ENCODE measurements at places on chromosomes 1 and 21.
A peak's percentile ranks its signal among the peaks of the same experiment; 100 is the strongest.

- peaks cover 19% of the 10 kb centered on the region for H3K36me3 ChIP-seq
These were observed 65.9 kb downstream of the SLC66A1 start for GRCh38 chr1:19377812-19378718.

- peaks cover 62% of the 10 kb centered on the region for H3K4me1 ChIP-seq
- H3K4me3 ChIP-seq, result peak overlapping the region; percentile 98
- H3K36me3 ChIP-seq, result peaks cover 17% of the 10 kb centered on the region
- peak overlapping the region; percentile 97 for H3K27ac ChIP-seq
These were observed 551 bp downstream of the ZRANB2 start for GRCh38 chr1:71080230-71080738.

DNA sequence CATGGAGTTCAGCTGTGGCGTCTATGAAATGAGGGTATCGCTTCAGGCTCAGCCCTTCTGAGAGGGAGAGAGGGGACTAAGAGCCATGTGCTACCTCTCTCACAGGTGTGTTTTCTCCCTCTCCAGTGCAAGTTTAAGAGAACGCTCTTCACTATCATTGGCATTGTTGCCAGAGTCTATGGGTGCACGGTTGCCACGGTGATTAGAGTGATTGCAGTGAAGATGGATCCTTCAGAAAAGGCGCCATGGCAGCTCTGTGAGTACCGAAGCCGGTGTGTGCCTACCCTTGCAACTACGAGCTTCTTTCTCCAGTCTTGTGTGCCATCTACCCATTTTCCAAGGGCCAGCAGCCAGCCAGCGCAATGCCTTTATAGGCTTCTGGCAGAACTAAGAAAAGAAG lies 290.5 kb downstream of the OMA1 start:
- no peak overlapping the region for H3K27ac ChIP-seq
- H3K4me1 ChIP-seq, result no peaks in the 10 kb centered on the region
- no peak for DNase-seq

- H3K36me3 ChIP-seq, result no peaks in the 10 kb centered on the region
- no peak overlapping the region for H3K27ac ChIP-seq
- no peak overlapping the region for H3K4me3 ChIP-seq
- DNase-seq, result peak; percentile 26
These were observed 39.7 kb downstream of the BACE2 start for GRCh38 chr21:41207401-41208375.

- no peak for DNase-seq
- H3K27ac ChIP-seq, result no peak overlapping the region
- H3K36me3 ChIP-seq, result no peaks in the 10 kb centered on the region
- no peaks in the 10 kb centered on the region for H3K27me3 ChIP-seq
- H3K4me3 ChIP-seq, result no peak overlapping the region
These were observed 24.3 kb upstream of the MYOC start for GRCh38 chr1:171676823-171677222.

DNA sequence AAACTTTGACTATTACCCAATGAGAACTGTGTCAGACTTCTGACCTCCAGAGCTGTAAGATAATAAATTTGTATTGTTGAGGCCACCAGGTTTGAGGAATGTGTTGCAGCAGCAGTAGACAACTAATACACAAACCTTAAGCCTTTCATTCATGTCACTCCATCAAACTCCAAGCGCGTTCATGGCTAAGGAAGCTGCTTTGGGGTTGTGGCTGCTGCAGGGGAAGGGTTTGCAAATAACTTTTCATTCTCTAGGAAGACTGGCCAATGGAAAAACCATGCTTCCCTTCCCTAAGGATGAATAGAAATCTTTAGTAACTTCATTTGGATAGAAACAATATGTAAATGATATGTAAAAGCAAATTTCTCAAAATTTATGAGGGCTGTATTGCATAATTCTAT lies 170.4 kb downstream of the RHOU start:
- H3K36me3 ChIP-seq, result no peaks in the 10 kb centered on the region
- no peak for DNase-seq
- H3K4me1 ChIP-seq, result no peaks in the 10 kb centered on the region

DNA sequence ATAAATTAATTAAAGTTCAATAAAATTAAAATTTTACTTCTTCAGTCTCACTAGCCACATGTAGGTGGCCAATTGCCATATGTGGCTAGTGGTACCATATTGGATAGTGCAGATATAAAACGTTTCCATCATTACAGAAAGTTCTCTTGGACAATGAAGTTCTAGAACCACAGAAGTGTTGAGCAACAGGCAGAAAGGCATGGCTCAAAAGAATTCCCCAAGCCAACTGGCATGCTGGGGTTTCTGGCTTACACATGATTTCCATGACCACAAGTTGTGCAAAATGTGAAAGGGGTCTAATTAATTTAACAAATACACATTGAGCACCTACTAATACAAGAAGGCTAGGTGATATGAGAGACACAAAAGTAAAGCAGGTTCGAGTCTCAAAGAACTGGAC lies 72.2 kb upstream of the CDC42BPA start:
- no peak for DNase-seq
- H3K36me3 ChIP-seq, result no peaks in the 10 kb centered on the region
- no peaks in the 10 kb centered on the region for H3K4me1 ChIP-seq
- H3K27ac ChIP-seq, result no peak overlapping the region
- H3K4me3 ChIP-seq, result no peak overlapping the region
- peaks cover 7% of the 10 kb centered on the region for H3K27me3 ChIP-seq

GRCh38 chr1:44681905-44682882 lies 7.7 kb downstream of the ARMH1 start:
- H3K27ac ChIP-seq, result no peak overlapping the region
- no peak for DNase-seq
- no peaks in the 10 kb centered on the region for H3K4me1 ChIP-seq
- peaks cover 1% of the 10 kb centered on the region for H3K27me3 ChIP-seq
- no peaks in the 10 kb centered on the region for H3K36me3 ChIP-seq
- no peak overlapping the region for H3K4me3 ChIP-seq

DNA sequence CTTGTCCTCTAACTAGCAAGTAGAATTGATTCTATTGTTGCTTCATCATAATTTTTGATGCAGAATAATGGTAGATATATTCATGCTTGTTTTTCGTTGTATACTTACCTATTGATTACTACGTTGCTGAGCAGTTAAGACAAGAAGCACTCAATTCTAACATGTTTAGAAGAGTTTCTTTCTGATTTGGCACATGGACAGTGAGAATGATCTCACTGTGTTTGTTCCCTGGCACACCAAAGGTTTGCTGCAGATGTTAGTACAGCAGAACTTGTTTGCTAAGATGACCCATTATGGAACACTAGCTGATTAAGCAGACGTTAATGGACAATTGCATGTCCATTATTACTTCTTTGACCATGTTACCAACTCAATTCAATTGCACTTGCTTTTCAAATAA lies 184.7 kb upstream of the SGIP1 start:
- H3K4me3 ChIP-seq, result peak overlapping the region; percentile 71
- peak overlapping the region; percentile 89 for H3K27ac ChIP-seq
- no peak for DNase-seq

- H3K4me3 ChIP-seq, result no peak overlapping the region
- DNase-seq, result no peak
- peaks cover 4% of the 10 kb centered on the region for H3K27me3 ChIP-seq
- H3K27ac ChIP-seq, result peak overlapping the region; percentile 20
- H3K36me3 ChIP-seq, result peaks cover 77% of the 10 kb centered on the region
These were observed 35.4 kb downstream of the MIA3 start for GRCh38 chr1:222653178-222653827.

DNA sequence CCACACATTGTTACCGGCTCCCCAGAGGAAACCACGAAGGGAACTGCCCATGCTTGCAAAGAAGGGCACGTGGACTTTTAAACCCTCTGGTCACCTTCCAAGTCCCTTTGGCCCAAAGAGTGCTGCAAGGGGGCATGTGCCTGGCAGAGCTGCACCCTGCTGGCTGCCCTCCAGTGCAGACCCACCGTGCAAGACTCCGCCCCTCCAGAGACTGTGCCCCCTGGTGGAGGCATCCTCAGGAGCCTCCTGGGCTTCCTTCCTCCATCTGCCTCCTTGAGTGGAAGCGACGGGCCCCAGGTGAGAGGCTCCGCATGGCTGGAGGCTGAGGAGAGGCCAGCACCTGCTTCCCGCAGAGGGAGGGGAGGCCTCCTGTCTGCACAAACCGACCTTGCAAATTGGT lies 100.6 kb downstream of the CRYAA start:
- H3K4me3 ChIP-seq, result no peak overlapping the region
- no peaks in the 10 kb centered on the region for H3K36me3 ChIP-seq
- DNase-seq, result peak; percentile 16

GRCh38 chr1:247211339-247211738 lies 39.5 kb upstream of the ZNF124 start:
- no peaks in the 10 kb centered on the region for H3K36me3 ChIP-seq
- H3K27me3 ChIP-seq, result peaks cover 4% of the 10 kb centered on the region
- peak overlapping the region; percentile 98 for H3K27ac ChIP-seq
- no peak for DNase-seq
- H3K4me1 ChIP-seq, result peaks cover 57% of the 10 kb centered on the region

DNA sequence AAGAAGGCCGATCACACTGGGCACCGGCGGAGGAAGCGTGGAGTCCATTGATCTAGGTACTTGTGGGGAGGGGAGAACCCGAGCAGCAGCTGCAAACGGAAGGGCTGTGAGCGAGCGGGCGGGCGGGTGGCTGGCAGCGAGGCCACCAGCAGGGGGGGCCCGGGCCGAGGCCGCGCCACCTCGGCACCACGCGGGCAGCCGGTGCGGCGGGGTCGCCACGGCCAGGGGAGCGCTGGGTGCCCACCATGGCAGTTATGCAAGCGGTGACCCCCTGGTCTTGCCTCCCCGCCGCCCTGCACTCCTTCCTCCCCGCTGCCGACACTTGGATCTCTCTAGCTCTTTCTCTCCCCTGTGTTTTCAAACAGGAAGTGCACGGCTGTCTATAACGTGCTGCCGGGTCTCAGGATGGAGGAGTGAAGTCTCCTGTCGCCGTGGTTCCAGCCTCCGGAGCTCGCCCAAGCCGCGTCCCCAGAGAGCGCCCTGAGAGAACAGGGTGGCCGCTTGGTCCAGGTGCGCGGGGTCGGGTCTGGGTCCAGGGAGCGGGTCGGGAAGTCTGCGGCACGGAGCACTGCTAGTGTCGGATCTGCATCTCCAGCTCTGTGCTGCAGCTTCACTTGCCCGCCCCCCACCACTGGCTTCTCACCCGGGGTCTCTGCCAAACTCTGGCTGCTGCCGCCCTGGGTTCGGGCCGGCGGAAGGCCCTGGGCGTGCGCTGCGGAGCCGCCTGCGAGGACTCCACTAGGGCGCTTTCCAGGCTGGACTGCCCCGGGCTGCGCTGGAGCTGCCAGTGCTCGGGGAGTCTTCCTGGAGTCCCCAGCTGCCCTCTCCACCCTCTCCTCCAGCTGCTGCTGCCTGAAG lies 22.7 kb downstream of the LRRC8D start:
- peak overlapping the region; percentile 95 for H3K4me3 ChIP-seq
- peak overlapping the region; percentile 93 for H3K27ac ChIP-seq
- no peaks in the 10 kb centered on the region for H3K27me3 ChIP-seq
- peak; percentile 67 for DNase-seq

DNA sequence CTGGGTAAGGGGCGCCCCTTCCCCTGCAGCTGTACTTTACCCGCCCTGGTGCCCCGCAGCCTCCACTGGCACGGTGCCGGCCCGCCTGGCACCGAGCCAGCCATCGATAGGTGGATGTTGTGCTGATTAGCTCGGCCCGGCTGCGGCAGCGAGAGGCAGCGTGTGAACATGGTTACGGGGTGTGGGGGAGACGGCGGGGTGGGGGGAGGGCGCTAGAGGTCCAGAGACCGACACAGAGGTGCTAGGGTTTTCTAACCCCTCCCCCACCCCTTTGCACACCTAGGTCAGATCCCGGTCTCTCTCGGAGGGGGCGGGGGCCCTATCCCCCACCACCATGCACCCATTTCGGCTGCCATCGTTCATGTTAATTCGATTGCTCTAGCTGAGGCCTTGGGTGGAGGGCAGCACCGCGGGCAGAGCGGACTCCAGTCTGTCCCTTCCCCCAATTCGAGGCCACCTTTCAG lies 6.7 kb downstream of the EFNA4 start:
- peaks cover 3% of the 10 kb centered on the region for H3K27me3 ChIP-seq
- H3K36me3 ChIP-seq, result peaks cover 3% of the 10 kb centered on the region
- no peak for DNase-seq
- H3K4me1 ChIP-seq, result peaks cover 16% of the 10 kb centered on the region
- peak overlapping the region; percentile 74 for H3K4me3 ChIP-seq
- H3K27ac ChIP-seq, result no peak overlapping the region

GRCh38 chr1:228001738-228002535 lies 4.9 kb upstream of the WNT3A start:
- no peak overlapping the region for H3K4me3 ChIP-seq
- H3K27ac ChIP-seq, result no peak overlapping the region
- H3K27me3 ChIP-seq, result peaks cover 14% of the 10 kb centered on the region
- no peaks in the 10 kb centered on the region for H3K36me3 ChIP-seq
- no peaks in the 10 kb centered on the region for H3K4me1 ChIP-seq

GRCh38 chr1:188582911-188583532 lies 1754.3 kb downstream of the PLA2G4A start:
- no peaks in the 10 kb centered on the region for H3K4me1 ChIP-seq
- no peak for DNase-seq
- no peaks in the 10 kb centered on the region for H3K36me3 ChIP-seq
- H3K4me3 ChIP-seq, result no peak overlapping the region

GRCh38 chr1:31434101-31434871 lies 21.3 kb downstream of the SERINC2 start:
- no peak overlapping the region for H3K4me3 ChIP-seq
- H3K27me3 ChIP-seq, result peaks cover 4% of the 10 kb centered on the region
- H3K27ac ChIP-seq, result no peak overlapping the region
- no peaks in the 10 kb centered on the region for H3K36me3 ChIP-seq
- no peaks in the 10 kb centered on the region for H3K4me1 ChIP-seq
- no peak for DNase-seq

- H3K4me1 ChIP-seq, result no peaks in the 10 kb centered on the region
- H3K27me3 ChIP-seq, result no peaks in the 10 kb centered on the region
- H3K4me3 ChIP-seq, result no peak overlapping the region
- peaks cover 18% of the 10 kb centered on the region for H3K36me3 ChIP-seq
These were observed 15.5 kb downstream of the TMEM59 start for GRCh38 chr1:54037476-54037875.

GRCh38 chr1:115888976-115889375 lies 48.0 kb upstream of the NHLH2 start:
- no peaks in the 10 kb centered on the region for H3K36me3 ChIP-seq
- no peaks in the 10 kb centered on the region for H3K27me3 ChIP-seq
- no peak overlapping the region for H3K4me3 ChIP-seq

DNA sequence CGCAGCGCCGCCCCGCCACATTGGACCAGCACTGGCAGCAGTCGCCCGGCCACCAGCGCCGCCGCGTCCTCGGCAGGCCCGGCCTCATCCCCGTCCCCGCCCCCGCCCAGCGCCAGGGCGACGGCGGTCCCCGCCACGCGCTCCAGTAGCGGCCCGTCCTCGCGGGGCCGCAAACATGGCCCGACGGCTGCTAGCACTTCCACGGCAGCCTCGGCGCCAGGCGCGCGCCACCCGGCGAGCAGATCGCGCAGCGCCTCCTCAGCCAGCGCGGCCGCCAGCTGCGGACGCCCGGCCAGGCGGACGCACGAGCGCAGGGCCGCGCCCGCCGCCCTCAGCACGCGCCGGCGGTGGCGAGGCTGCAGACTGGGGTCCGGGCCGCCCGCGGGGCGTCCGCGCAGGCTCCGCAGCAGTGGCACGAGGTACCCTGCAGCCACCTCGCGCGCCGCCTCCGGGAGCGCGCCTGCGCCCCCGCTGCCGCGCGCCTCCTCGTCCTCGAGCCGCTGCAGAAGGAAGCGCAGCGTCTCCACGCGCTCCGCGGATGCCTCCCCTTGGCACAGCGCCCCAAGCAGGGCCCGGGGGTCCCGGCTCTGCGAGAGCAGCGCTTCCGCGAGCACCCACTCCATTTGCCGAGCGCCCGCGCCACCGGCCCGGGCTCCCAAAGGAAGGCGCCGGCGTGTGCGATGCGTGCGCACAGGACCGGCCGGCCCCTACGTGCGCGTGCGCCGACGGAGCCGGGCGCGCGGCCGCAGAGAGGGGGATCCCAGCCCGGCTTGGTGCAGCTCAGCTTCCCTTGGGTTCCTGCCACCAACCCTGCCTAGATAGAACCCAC lies at the start of gene TARBP1:
TSS of gene TARBP1 (minus strand) at position 699 of the 829 bp plus-strand sequence. CDS start at position 623, 76 bp downstream.
- H3K36me3 ChIP-seq, result no peaks in the 10 kb centered on the region
- H3K4me3 ChIP-seq, result peak within 1 kb of the TSS; percentile 86
- H3K4me1 ChIP-seq, result peaks cover 16% of the 10 kb centered on the region
- H3K27ac ChIP-seq, result peak within 1 kb of the TSS; percentile 83
- peak; percentile 72 for DNase-seq
